ENCODE measurements at places on chromosomes 2 and 18.

GRCh38 chr2:129229830-129230441, 749.5 kb upstream of the RAB6C start:
- no peak for DNase-seq

GRCh38 chr2:175005733-175006264, 618 bp upstream of the CHN1 start:
- DNase-seq, result no peak

GRCh38 chr2:137262594-137262993, 497.2 kb downstream of the THSD7B start:
- DNase-seq, result no peak

GRCh38 chr2:231348704-231349373, 46.7 kb upstream of the B3GNT7 start:
- DNase-seq, result no peak

- no peak for DNase-seq
These were observed 106.4 kb upstream of the RBBP8 start for GRCh38 chr18:22826726-22827125.

GRCh38 chr2:1726558-1726957, 17.8 kb downstream of the PXDN start:
- no peak for DNase-seq

DNA sequence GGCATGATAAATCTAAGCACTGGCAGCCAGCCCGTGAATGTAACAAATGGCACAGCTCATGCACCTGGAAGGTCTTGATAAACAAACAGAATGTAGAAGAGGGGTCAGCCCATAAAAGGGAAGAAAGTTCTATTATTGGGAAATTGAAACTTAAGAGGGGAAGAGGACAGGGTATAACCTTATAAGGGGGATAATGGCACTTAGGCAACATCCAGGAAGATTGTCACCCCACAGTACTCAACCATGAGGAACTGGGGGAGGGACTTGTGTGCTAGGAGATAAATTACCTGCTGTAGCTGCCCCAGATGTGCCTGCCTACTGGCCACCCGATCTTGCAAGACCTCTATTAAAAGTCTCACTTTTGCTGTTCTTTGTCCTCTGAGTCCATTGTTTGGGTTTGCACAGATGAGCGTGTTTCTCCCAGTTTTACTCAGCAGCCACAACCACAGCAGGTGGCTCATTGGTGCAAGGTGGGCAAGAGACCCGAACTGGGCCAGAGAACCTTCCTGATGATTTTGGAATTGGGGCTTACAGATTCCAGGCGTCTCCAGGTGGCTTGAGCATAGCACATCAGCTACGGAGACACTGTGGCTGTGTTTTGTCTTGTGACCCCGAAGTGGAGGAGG, 79.0 kb upstream of the TAF1B start:
- DNase-seq, result no peak

DNA sequence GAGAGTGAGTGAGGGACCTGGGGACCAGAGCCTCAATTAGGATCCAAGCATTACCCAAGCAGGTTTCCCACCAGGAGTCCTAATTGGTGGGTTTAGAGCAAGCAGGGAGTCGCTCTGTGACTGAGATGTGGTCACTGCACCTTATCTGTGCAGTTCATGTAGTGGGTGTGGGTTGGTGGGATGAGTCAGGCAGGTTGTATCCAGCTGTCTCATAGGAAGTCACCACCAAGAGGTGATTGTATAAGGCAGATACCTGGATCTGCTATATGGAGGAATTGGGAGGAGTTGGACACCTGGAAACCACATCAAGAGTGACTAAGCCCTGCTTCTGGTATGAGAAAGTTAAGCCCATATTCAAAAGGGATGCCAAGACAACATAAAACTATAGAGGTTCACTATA, 106.8 kb downstream of the ARHGAP28 start:
- no peak for DNase-seq

- DNase-seq, result no peak
These were observed 29.9 kb downstream of the FN1 start for GRCh38 chr2:215405722-215406581.

DNA sequence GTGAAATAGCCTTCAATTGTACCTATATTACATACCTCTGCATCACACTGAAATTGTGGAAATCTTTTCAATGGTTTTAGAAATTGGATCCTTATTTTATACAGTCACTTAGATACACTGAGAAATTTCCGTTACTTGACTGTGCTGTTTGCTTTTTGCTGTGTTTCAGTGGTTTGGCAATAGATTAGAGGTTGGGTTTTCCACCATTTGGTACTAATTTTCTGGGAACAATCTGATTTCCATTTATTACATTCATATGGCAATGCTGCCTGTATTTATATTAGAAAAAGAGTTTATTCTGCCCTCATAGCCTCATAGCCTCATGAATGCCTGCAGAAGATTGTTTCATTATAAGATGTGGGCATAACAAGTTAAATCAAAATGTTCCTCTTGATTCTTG, 285.0 kb downstream of the GULP1 start:
- no peak for DNase-seq

GRCh38 chr2:11368059-11368572, 23.7 kb upstream of the ROCK2 start:
- no peak for DNase-seq

DNA sequence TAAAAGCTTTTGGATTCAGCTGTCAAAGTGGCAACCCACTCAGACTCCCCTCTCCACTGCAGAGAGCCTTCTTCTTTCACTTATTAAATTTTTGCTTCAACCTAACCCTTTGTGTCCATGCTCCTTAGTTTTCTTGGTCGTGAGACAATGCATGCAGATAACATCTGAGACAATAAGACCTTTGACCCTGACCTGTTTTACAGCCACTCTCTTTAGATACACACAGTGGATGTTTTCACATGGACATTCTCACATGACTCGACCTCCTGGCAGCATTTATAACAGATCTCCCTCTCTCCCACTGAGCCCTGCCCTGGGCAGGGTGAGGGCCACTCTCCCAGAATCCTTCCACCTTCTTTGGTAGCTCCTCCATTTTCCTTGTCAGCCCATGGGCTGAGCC, 30.4 kb upstream of the IL36G start:
- no peak for DNase-seq

DNA sequence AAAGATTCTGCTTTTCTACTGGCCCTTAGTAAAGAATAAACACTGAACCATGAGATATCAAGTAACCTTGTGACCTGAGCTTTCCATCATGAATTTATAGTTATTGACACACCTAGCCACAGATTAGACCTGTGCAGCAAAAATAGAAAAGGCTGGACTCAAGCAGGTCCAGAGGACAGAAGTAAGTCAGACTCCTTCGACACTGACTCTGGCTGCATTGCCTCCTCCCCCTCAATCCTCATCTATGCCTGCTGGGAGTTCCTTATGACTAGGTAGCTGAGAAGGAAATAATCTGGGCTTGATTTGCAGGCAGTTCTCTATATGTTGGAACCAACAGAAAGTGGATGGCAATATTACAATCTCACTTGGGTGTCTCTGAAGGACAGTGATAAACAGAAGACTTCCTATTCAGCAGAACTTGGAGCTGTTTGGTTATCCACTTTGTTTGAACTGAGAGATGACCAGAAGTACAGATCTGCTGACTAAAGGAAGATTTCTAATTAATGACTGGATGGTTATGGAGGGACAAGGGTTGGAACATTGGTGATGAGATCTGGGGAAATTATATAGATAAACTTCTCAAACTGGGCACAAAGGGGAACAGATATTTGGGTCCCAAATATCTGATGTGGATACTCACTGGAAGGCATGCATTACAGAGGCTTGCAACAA, 39.4 kb downstream of the ARID5A start:
- no peak for DNase-seq

Data from activated T-helper 1 cell treated with Interleukin-2 at 50 U/mL for 16 hours (primary cell).